ENCODE measurements at places on chromosomes 16 and 17. TPM values are rescaled to one million over a fixed set of nuclear protein-coding genes. Genes with fewer than 3 reads are reported as not detected.
A peak's percentile ranks its signal among the peaks of the same experiment; 100 is the strongest.

DNA sequence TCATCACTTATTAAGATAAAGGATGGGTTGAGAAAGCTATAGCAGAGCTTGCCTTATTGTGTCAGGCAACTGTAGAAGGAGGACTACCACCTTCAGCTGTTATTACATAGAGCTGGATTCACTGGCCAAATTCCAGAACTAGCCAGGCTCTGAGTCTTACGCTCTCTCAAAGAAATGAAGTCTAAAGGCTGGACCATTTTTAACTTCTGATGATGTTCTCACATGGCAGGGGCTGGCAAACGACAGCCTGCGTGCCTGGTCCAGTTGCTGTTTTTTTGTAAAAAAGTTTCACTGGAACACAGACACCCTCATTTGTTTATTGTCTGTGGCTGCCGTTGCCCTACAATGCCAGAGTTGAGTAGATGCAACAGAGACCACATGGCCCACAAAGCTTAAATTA is 21.2 kb downstream of the TRAF4 start:
- no peak for DNase-seq

AANAT gene
- under 0.01 TPM for total RNA-seq

NPIPA8 gene
- total RNA-seq: 1.1 TPM

ZNF594 gene
- 17.5 TPM for total RNA-seq

C16orf54 gene
- 64.9 TPM for total RNA-seq

MEIOB gene
- 0.54 TPM for total RNA-seq

PTX4 gene
- total RNA-seq: 0.27 TPM

DNA sequence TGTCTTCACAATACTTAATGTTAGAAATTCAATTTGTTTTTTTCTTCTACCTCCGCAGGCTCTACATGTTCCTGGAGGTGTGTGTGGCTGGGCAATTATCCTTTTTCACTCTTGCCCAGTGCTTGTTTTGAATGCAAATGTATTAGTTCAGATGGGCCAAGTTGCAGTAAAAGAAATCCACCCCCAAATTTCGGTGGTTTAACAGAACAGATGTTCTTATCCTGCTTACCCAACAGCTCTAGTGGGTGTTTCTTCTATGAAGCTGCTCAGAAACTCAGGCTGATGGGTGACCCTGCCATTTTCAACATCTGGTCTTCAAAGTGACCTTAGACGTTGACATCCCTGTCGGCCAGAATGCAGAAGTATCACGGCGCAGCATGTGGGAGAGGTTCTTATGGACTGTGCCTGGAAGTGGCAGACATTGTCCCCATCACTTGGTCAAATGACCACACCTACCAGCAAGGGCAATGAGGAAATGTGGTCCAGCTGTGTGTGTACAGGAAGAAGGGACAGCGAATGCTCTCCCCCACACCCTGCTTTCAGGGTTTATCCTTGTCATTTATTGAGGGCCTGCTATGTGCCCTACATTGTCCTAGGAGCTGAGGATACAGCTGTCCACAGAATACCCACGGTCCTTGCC is 157.3 kb downstream of the CDH13 start:
- no peak for DNase-seq

XYLT2 gene
- 33.7 TPM for total RNA-seq

DNA sequence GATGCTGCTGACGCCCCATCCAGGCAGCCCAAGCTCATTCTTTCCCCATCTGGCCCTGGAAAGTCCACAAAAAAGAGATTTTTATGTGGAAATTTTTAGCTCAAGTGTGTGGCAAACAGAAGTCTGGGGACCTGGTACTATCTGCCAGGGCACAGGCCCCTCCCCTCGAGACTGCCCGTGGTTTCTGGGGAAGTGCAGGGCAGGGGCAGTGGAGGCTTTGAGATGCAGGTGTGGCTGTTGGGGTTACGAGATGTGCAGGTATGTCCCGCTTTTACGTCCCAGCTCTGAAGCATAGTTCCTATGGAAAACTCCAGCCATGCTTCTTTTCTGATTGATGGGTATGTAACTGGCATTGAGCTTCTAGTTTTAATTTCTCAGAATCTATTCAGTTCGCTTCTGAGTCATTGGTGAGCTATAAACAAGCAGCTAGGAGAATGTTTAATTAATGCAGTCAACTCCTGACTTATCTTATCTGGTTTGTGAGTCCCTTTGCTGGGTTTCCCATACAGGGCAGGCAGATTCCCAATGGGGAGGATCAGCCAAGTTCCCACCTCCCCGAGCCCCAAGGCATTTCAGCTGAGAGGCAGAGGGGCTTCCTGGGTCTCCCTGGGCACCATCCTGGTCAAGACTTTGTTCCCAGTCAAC is 16.2 kb downstream of the TBX4 start:
- DNase-seq: no peak

DNA sequence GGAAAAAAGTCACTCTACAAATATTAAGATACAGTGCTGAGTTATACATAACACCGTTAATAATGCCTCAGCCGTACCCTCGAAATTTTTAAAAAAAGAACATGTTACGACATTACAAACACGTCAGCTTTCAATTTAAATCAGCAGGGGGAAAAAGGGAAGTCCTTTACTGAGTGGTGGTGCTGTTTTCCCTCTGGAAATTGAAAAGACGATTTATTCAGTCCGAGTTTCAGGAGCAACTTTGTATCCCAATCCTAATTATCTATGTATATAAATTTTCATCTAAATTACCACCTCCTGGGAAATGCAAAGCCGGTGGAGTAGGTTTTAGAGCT is 1.3 kb downstream of the NETO2 start:
- DNase-seq: no peak

GRCh38 chr17:57772774-57773173 is 27.7 kb upstream of the CCDC182 start:
- DNase-seq: no peak

DNA sequence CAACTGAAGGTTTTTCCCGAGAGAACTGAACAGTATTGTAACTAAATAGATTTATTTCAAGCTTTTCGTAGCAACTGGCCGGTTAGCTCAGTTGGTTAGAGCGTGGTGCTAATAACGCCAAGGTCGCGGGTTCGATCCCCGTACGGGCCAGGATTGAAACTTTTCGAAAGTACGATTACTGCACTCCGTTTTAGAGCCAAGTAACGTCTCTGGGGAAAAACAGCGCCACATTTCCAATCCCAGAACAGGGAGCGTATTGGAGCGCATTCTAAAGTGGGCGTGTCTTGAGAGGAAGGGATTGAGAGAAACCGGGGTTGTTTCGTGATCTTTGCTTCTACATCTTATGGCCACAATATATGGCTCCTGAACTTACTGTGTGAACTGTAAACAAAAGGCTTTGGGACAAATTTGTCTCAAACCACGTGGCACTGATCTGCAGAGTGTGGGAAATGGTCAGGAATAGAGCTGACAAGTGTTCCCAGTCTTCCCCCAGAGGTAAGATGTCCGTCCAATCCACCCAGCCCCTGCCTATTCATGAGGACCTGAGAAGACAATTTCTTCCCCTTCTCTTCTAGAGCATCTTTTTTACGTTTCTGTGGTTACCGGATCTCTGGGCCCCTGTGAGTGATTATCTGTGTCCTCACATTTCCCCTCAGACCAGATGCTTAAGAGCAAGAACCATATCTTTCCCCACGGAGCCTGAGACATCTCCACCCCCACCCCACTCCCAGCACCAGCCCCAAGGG is 2.3 kb downstream of the BORCS6 start:
- peak; percentile 81 for DNase-seq

DNA sequence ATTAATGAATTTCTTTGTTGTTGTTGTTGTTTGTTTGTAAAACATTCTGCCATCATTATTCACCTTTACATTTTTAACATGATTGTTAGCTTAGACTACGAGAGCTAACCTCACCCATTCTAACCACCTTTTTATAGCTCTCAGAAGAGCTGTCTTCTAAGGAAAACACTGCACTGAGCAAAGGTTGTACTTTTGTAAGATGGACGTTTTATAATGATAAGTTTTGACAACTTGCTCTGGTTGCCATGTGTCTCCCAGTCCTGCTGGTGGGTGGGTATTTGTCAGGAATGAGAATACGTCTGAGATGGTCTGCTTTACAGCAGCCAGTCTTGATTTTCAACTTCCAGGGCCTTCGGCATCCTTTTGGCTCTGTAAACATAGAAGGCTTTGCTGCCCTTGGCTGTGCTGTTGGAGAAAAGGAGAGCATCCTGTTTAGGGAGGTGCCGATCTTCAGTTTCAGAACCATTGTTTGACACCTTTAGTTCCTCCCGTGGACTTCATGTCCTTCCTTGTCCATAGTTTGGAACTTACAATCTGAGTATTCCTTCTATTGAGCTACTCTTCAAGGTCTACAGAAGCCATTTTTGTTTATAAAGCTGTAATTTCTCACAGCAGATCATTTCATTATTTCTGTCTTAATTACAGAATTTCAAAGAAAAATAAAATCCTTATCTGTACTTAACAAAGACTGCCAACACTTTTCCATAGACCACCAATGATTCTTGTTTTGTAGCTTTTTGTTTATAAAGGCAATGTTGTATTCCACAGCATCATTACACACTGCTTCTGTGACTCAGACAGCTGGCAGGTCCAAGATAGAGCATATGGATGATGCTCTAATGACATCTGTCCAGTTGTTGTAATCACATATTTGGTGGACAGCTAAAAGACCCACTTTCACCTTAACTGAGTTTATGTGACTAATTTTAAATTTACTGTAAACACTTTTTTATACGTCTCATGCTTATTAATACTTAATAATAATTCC is 270.1 kb upstream of the TBX2 start:
- no peak for DNase-seq

DNA sequence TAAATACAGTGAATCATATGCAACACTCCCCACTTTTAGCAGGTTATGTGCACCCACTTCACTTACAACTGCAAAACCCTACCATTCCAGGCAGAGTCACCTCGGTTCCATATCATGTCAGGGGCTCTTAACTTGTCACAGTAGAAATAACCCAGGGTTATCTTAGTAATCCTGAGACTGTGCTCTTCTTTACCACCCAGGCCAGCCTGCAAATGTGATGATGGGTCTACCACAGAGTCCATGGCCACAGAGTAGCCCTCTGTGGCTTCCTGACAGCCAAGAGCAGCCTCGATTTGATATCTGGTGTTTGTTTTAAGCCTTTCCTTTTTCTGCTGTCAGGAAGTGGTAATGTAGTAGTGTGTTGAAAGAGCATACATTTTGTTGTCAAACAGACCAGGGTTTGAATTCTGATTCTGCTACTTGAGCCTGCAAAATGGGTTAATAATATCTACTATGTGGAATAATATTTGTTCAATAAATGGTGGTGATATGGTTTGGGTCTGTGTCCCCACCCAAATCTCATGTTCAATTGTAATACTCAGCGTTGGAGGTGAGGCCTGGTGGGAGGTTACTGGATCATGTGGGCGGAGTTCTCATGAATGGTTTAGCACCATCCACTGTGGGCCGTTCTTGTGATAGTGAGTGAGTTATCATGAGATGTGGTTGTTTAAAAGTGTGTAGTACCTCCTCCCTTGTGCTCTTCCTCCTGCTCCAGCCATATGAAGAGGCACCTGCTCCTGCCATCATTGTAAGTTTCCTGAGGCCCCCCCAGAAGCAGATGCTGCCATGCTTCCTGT is 416.5 kb downstream of the UTP18 start:
- DNase-seq: no peak

GRCh38 chr17:78431692-78431958 is 53.2 kb downstream of the PGS1 start:
- no peak for DNase-seq

DNA sequence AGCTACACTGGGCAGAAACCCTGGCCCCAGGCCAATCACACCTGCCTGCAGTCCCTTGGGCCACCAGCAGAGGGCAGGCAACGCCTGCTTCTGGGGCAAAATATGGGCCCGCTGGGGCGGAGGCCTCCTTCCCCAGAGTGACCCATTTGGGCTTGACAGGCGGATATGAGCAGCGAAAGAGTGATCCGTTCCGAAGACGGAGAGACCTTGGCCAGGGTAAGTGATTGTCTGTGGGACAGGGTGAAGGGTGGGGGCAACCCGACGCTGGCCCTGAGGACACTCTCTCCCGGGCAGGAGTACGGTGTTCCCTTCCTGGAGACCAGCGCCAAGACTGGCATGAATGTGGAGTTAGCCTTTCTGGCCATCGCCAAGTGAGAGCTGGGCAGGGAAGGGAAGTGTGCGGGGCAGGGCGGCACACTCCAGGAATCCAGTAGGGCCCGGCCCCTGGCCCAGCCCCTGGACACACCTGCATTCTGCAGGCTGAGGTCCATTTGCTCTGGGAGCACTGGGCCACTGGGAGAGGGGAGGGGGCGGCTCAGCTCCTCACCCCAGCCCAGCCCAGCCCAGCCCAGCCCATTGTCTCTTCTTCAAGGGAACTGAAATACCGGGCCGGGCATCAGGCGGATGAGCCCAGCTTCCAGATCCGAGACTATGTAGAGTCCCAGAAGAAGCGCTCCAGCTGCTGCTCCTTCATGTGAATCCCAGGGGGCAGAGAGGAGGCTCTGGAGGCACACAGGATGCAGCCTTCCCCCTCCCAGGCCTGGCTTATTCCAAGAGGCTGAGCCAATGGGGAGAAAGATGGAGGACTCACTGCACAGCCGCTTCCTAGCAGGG is 3.5 kb upstream of the NHERF1 start:
- DNase-seq: peak; percentile 66

GRCh38 chr16:30526137-30526822 is at the start of gene ZNF768:
Gene ZNF768 (minus strand): TSS chr16:30526566. CDS start chr16:30526413, 153 bp downstream.
- peak; percentile 62 for DNase-seq

SEC14L5 gene
- total RNA-seq: under 0.01 TPM

GRCh38 chr16:31458073-31458843 is 1.0 kb upstream of the ARMC5 start:
- DNase-seq: peak; percentile 89

GRCh38 chr17:9467518-9467917 is 108.1 kb downstream of the STX8 start:
- DNase-seq: no peak

RNF166 gene
- 42.5 TPM for total RNA-seq

MT1A gene
- not detected for total RNA-seq

GPATCH8 gene
- total RNA-seq: 15.3 TPM
